Bladder microvascular endothelial cell (primary cell): ENCODE measurements at places on chromosomes 5 and 9. TPM values are rescaled to one million over a fixed set of nuclear protein-coding genes. Genes with fewer than 3 reads are reported as not detected.

FOXD4L3 gene
- not detected in 2 replicates for total RNA-seq

PCSK1 gene
- total RNA-seq = 0.81 and 2.8 TPM in 2 replicates

TUBB4B gene
- total RNA-seq = 196 and 202 TPM in 2 replicates

ARL10 gene
- 5.8 and 19.7 TPM in 2 replicates for total RNA-seq

FBP1 gene
- 0.49 and 0.57 TPM in 2 replicates for total RNA-seq

TMEM232 gene
- total RNA-seq = 0.32 and 0.63 TPM in 2 replicates
